NCI-H1436 (cell line): ENCODE measurements at places on chromosomes 13 and 19.

- DNase-seq: no peak
Measured at GRCh38 chr13:105972811-105973590, 562.5 kb downstream of the EFNB2 start.

GRCh38 chr19:3234800-3235199 is 10.3 kb downstream of the CELF5 start:
- DNase-seq: no peak

DNA sequence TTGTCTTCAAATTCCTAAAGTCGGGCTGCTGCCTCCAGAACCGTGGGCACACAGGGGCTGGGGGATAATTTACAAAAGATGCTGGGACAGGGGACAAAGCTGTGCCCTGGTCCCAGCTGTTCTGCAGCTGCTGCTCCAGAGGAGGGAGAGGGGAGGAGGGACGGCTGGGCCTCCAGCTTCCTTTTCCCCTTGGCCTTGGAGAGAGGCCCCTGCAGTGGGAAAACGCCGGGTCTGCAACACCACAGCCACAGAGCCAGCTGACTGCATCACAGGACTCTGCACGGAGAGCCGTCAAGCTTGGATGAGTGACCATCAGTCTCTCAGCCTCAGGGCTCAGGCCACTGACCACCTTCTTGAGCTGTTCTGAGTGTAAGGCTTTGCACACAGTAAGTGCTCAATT is 6.1 kb downstream of the DOCK6 start:
- DNase-seq: no peak

DNA sequence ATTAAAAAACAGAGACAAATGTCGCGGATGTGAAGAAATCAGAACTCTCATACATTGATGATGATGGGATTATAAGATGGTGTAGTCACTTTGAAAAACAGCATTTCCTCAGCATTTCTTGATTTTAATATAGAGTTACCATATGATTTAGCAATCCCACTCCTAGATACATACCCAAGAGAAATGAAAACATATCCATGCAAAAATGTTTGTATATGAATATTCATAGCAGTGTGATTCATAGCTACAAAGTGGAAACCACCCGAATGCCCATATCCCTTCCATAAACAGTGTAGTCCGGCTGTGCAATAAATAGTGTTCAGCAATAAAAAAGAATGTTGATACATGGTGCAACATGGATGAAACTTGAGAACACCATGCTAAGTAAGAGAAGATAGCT is 44.6 kb downstream of the DPY19L3 start:
- DNase-seq: no peak

GRCh38 chr13:26401578-26402021 is 147.7 kb downstream of the CDK8 start:
- DNase-seq: no peak

GRCh38 chr13:95300625-95301182 is 547 bp downstream of the ABCC4 start:
- DNase-seq: no peak

- no peak for DNase-seq
Measured at GRCh38 chr13:112392719-112393118, 16.6 kb downstream of the SPACA7 start.

GRCh38 chr13:74554569-74555275 is 420.5 kb upstream of the KLF12 start:
- DNase-seq: no peak

GRCh38 chr19:13437919-13438618 is 68.2 kb downstream of the CACNA1A start:
- no peak for DNase-seq

GRCh38 chr13:44101347-44102083 is 221.8 kb downstream of the LACC1 start:
- no peak for DNase-seq

GRCh38 chr13:76020421-76020955 is 384.4 kb downstream of the LMO7 start:
- DNase-seq: no peak

- no peak for DNase-seq
Measured at GRCh38 chr13:33105387-33106005, 89.3 kb downstream of the KL start.

DNA sequence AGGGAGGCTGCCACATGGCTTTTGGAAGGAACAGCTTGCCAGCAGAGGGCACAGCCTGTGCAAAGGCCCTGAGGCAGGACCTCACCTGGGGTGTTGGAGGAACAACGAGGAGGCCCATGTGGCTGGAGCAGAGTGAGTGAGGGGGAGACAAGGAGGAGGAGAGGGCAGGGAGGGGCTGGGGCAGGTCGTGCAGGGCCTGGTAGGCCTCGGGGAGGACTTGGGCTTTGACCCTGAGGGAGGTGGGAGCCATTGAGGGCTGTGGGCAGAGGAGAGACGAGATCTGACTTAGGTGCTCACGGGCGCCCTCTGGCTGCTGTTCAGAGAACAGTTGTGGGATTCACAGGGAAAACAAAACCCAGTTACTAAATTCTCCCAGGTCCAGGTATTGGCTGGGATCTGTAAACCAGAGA is 25.2 kb downstream of the ZNRF4 start:
- peak; percentile 13 for DNase-seq

DNA sequence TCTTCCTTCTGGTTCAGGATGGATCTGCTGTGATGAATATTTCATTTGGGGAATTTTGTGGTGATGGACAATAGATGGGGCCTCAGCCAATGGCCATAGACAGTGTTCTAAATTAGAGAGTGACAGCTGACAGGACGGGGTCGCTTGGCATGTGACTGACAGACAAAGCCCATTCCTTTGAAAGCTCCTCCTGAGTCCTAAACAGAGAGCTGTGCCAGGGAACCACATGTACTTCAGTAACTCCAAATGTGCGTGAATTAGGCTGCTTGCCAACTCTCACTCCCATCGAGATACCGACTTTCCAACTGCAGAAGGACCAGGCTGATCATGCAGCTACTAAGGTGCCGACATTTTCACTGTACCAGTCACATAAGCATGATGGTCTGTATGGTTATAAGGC is 187.7 kb downstream of the SHISA2 start:
- no peak for DNase-seq

DNA sequence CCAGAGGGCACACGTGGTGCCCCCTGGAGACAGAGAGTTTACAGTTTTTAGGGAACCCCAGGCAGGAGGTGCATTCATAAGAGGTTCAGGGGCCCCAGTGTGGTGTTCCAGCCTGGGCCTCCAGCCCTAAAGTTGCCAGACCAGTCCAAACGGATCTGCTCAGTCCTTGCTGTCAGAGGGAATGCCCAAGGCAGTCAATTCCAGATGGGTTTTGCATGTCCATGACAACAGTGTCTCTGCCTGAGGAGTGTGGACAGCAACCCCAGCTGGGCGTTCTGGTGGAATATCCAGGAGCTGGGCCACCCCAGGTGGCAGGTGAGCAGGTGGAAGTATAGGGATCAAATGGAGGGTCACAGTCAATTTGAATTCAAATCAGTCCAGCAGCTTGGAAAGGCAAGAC is 25.3 kb downstream of the FBXO27 start:
- no peak for DNase-seq

- DNase-seq: no peak
Measured at GRCh38 chr13:79781829-79782540, 301.0 kb downstream of the NDFIP2 start.

DNA sequence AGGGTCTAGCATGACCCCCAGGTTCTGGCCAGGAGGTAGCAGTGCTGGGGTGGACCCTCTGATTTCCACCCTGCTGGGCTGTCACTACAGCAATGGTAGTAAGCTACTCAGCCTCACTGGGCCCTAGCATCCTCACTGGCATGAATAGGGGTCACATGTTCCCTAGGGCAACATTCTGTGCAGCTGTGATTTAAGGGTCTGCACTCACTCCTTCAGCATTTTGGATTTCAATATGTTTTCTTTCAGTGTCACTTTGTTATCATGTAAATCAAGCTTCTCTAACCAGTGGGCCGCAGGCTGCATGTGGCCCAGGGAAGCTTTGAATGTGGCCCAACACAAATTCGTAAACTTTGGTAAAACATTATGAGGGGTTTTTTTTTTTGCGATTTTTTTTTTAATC is 57.8 kb downstream of the SPATA13 start:
- DNase-seq: no peak

- no peak for DNase-seq
Measured at GRCh38 chr13:104357672-104358354, 1291.6 kb upstream of the SLC10A2 start.

GRCh38 chr13:73667756-73668155 is 466.4 kb downstream of the KLF12 start:
- DNase-seq: no peak

- no peak for DNase-seq
Measured at GRCh38 chr13:26710166-26710565, 50.4 kb downstream of the GPR12 start.

- DNase-seq: no peak
Measured at GRCh38 chr13:92407858-92408257, 818.7 kb upstream of the GPC6 start.

- DNase-seq: no peak
Measured at GRCh38 chr19:29089315-29089870, 123.6 kb downstream of the UQCRFS1 start.

GRCh38 chr19:34676697-34677385 is at the start of gene SCGB2B2:
Gene SCGB2B2, minus strand, starts transcription at chr19:34677159. Its CDS starts 82,596 bp downstream, at chr19:34594563.
- peak; percentile 80 for DNase-seq

DNA sequence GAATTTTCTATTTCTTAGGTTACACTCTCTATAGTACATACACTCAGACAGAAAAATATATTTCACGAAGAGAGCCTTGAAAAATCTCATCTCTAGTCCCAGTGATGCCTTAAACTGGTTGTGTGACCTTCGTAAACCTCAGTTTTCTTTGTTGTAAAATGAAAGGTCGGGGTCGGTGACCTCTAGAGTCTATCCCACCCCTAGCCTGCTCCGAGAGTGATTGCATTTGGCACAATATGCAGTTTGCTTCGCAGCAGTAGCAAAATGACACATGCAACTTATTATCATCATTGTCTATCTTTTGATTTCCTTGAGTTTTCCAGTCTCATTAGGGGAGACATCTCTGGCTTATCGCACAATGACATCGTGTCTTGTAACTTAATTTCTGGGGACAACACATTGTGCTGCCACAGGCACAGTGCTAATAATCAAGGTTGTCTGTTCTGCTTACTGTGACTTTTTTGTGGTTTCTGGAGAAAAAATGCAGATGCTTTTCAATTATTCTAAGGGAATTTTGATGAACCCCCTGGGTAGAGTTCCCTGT is 115.0 kb downstream of the GGACT start:
- no peak for DNase-seq

GRCh38 chr19:49727217-49728030 is 35.7 kb downstream of the TSKS start:
- DNase-seq: no peak

GRCh38 chr19:50358483-50359327 is 6.7 kb downstream of the NAPSA start:
- DNase-seq: peak; percentile 67

- no peak for DNase-seq
Measured at GRCh38 chr13:36778083-36778671, 40.8 kb upstream of the RFXAP start.

DNA sequence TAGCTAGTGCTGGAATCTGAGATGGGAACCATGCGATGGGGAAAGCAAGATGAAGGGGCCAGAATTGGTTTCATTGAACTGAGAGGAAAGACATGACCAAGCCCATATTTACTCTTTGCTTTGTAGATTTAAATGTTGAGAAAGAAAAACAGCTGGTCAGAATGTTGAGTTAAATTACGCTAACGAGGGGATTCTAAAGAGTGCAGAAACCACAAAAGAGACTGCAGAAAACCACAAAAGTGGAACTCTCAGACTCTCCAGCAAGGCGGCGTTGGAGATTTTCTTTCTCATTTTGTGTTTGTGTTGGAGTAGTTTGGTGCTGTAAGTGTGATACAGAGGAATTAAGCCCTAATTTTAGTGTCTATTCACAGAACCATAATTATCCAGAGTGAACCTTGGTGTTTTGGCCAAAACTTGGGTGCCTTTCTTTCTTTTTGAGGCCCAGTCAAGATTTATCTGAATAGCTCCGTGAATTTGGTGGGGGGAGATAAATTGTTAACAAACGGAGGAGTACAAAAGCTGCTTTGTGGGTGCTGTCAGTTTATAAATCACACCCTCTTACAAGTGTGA is 26.3 kb downstream of the SAE1 start:
- DNase-seq: no peak

GRCh38 chr19:39328046-39328705 is 7.5 kb upstream of the LRFN1 start:
- DNase-seq: peak; percentile 78

- DNase-seq: no peak
Measured at GRCh38 chr13:47039106-47039505, 142.3 kb upstream of the HTR2A start.

GRCh38 chr13:67231289-67232000 is 1.3 kb upstream of the PCDH9 start:
- no peak for DNase-seq

GRCh38 chr19:54708781-54709180 is 15.5 kb upstream of the KIR3DL3 start:
- DNase-seq: no peak

- DNase-seq: no peak
Measured at GRCh38 chr19:3194106-3195087, 8.7 kb downstream of the NCLN start.

GRCh38 chr13:76512721-76513145 is 373.5 kb downstream of the KCTD12 start:
- no peak for DNase-seq

DNA sequence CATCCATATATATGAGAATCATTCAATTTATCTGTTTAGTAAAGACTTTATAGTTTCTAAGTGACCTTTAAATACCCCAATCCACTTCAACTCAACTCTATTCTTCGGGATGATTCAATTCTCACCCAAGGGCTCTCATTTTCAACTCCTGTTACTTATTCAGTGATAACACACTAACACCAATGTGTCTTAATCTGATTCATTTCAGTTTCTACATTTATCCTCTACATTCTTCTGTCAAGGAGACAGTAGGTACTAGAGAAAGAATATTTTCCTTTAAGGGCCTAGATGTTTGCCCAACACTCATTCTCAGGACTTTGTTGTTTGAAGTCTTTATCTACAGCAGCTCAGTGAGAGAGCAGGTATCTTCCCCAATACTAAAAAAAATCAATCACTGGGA is 7.1 kb downstream of the ARGLU1 start:
- DNase-seq: no peak

- no peak for DNase-seq
Measured at GRCh38 chr13:111573801-111574200, 253.4 kb downstream of the TEX29 start.

DNA sequence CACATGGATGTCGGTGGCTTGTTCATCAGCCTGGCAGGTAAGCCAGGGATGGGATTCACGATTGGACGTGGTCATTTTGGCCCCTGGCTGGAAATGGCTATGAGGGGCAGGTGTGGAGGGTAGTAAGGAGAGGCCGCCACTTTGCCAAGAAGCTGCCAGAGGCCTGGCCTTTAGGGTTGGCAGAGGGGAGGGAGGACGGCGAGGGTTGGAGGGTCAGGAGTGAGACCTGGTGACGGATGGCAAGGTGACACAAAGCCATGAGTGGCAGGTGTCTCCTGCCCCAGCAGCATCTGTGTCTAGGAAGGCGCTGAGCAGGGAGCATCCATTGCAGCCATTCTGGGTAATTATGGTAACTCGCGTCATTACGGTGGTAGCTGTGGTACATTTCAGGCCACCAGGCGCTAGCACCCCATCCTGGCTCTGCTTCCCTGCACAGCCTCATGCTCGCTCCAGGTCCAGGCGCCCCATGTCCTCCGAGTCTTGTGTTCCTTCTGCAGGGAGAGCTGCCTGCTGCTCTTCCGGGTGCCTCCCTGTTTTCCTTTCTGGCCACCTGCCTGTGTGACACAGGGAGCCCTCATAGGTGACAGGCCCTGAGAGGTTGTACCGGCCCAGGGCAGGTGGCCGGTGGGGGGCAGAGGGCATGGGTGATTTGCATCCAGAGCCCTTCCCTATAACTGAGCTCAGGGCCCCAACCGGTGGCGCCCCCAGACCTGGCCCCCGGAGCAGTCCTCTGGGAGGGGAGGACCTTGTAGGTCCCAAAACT is 4.2 kb downstream of the SSBP4 start:
- DNase-seq: no peak
